ENCODE measurements at places on chromosomes 6 and 20. TPM values are rescaled to one million over a fixed set of nuclear protein-coding genes. Genes with fewer than 3 reads are reported as not detected.
A peak's percentile ranks its signal among the peaks of the same experiment; 100 is the strongest.

- no peak for DNase-seq
Measured at GRCh38 chr6:151110576-151110905, 129.2 kb upstream of the AKAP12 start.

DNA sequence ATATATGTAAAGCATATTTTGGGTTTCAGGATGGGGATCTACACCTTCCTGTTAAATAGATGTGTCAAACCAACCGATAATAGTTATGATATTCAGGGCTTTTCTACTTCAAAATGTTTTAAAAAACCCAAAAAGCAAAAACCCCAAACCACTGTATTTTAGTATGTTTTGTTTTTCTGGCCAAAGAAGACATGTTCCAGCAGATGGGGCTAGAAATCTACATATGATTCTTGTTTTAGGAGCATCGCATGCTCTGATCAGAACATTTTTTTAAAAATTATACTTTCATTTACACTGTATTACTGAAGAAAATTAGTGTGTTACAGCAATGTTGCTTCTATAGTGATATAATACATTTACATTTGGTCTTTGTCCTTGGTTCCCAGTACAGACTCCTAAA lies 11.0 kb downstream of the RMND1 start:
- DNase-seq, result no peak

DNA sequence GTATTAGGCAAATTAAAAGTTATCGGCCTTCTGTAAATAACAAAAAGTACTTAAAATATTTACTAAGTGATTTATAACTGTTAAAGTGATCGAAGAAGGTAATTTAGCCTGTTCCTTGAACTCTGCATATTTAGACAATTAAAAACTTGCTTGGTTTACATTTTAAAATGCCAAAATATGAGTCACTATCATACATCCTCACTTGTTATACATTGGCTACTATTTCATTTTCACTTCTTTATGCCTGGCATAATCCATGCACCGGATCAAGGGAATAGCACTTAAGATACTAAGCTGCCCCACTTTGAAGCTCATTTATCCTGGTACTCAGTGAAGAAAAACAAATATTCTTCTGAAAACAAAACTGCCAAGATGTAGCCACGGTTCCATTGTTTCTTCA lies 344.6 kb downstream of the UBE3D start:
- DNase-seq, result no peak

GRCh38 chr20:33490023-33490933 lies at the start of gene CBFA2T2:
Gene CBFA2T2 (plus strand): TSS chr20:33490096. CDS start chr20:33490268, 172 bp downstream.
- DNase-seq, result no peak

- DNase-seq, result no peak
Measured at GRCh38 chr6:2659882-2660281, 90.8 kb downstream of the MYLK4 start.

- no peak for DNase-seq
Measured at GRCh38 chr20:4021906-4022305, 6.5 kb upstream of the RNF24 start.

DNA sequence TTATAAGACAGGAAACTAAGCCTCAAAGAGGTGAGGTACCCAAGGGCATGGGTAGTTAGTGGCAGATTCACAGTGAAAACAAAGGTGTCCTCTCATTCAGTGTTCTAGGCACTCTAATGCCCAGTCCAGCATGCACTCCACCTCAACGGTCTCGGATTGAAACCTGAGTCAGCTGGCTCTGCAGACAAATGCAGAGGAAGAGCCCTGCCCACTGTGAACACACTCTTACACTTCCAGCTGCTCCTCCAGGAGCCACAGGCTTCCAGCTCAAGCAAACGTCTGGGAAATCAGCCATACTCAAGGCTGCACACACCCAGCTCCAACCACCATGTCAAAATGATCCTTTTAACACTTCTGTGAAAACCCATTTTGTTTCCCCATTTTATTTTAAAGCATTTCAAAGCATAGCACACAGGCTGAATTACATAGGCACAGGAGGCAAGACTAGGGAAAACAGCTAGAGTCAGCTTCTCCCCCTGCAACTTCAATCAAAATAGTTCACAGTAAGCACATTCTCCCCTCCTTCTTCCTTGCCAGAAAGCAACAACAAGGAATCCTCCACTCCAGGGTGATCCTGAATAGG lies 3.0 kb upstream of the IL17A start:
- DNase-seq, result no peak

DNA sequence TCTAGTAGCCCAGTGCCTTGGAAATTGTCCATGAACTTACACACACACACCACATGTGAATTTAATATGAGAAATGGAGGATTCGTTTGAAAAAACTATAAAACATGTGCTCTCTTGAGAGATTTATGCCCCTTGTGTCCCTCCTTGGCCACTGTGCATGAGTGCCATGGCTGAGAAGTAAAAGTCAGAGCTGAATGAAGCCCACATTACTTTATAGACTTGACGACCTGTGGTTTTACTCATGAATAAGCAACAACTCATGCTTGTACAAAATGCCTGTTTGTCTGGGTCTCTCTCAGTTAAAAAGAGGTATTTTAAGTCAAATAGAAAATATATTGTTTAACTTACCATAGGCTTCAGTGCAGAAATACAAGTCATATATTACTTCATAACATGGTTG lies 102.7 kb downstream of the KCNQ5 start:
- no peak for DNase-seq

GRCh38 chr6:167560673-167561569 lies 236.0 kb downstream of the TTLL2 start:
- DNase-seq, result no peak

- peak; percentile 37 for DNase-seq
Measured at GRCh38 chr6:109008537-109009235, 86.0 kb downstream of the SESN1 start.

- no peak for DNase-seq
Measured at GRCh38 chr6:107556082-107556481, 66.2 kb downstream of the SOBP start.

GRCh38 chr6:151805286-151805840 lies 2.1 kb upstream of the ESR1 start:
- DNase-seq, result no peak

GRCh38 chr6:122098201-122098678 lies 301.2 kb upstream of the HSF2 start:
- DNase-seq, result no peak

GRCh38 chr6:514396-514978 lies 122.9 kb downstream of the IRF4 start:
- no peak for DNase-seq

DNA sequence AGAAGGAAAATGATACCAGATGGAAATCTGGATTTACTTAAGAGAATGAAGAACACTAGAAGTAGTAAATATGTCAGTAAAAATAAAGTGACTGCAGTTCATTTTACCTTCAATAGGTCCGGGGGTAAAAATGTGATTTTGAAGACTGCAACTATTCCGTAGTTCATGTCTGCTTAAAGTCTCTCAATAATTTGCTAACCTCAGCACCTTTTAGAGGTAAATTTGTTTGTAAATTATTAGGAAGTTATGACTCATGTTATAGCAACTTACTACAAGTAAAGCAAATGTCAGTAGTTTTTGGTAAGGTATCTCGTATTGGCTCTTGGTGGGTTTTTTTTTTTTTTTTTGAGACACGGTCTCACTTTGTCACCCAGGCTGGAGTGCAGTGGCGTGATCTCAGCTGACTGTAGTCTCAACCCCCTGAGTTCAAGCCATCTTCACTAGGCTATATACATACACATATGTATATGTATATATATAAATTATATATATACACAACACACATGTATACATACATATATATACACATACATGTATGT lies 32.1 kb downstream of the BICRAL start:
- no peak for DNase-seq

DNA sequence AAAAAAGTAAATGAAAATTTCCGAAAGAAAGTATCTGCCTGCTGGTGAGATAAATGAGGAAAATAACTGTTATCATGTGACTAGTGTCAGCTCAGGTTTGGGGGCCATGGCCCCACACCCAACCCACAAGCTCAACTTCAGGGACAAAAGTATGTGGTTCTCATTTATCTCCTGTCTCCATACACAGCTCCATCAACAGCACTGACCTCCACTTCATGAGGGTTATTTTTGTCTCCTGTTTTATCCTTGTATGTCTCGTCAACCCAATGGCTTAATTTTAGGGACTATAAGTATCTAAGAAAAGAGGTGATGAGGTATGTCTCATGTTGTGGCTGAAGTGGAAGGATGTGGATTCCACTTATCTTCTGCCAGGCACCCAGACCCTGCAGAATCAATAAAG lies 271.6 kb upstream of the RIN2 start:
- no peak for DNase-seq

GRCh38 chr6:30743099-30744053 lies 889 bp upstream of the FLOT1 start:
- peak; percentile 17 for DNase-seq

DNA sequence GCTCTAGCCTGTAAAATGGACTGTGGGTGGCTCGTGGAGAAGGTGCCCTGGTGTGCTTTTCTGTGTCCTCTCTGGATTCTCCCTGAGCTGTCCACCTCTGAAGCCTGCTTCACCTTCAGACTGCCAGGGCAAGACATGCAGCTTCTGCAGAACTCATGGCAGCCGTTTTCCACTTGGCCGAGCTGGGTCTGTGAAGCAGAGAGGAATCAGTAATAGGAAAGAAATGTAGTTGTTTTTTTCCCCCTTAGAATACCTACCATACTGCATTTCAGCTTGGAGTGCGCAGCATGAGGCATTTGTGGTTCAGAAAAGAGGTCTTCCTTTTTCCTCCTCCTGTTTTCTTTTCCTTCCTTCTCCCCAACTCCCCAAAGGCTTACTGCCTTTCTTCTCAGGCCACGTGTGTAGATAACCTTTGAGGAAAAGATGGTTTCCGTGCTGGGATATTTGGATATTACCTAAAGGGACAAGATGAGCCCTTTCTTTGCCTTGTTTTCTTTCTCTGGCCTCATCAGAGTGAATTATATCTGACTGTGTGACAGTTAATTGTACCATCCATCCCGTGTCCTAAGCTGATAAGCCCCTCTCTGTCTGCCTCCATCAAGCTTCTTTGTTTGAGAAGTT lies 39.4 kb downstream of the RREB1 start:
- no peak for DNase-seq

- DNase-seq, result no peak
Measured at GRCh38 chr20:41512624-41513023, 105.6 kb downstream of the CHD6 start.

DNA sequence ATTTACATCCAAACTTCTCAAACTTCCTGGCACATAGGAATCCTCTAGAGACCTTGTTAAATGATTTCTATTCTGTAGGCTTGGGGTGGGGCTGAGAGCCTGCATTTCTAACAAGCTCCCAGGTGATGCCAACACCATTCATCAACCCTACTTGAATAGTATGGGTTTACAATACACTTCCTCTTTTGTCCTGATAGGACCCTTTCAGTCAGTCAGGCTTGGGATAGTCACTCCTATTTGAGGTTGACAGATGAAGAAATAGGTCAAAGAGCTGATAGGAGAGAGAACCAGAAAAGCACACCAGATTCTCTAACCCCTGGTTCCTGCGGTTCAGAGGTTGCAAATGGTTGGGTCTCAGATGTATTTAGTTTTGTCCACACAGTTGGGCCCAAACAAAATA lies 273.4 kb downstream of the TSHZ2 start:
- DNase-seq, result no peak

GRCh38 chr6:137761072-137761471 lies 106.0 kb upstream of the TNFAIP3 start:
- no peak for DNase-seq

- DNase-seq, result no peak
Measured at GRCh38 chr6:113019176-113019575, 672.0 kb downstream of the RFPL4B start.

DNA sequence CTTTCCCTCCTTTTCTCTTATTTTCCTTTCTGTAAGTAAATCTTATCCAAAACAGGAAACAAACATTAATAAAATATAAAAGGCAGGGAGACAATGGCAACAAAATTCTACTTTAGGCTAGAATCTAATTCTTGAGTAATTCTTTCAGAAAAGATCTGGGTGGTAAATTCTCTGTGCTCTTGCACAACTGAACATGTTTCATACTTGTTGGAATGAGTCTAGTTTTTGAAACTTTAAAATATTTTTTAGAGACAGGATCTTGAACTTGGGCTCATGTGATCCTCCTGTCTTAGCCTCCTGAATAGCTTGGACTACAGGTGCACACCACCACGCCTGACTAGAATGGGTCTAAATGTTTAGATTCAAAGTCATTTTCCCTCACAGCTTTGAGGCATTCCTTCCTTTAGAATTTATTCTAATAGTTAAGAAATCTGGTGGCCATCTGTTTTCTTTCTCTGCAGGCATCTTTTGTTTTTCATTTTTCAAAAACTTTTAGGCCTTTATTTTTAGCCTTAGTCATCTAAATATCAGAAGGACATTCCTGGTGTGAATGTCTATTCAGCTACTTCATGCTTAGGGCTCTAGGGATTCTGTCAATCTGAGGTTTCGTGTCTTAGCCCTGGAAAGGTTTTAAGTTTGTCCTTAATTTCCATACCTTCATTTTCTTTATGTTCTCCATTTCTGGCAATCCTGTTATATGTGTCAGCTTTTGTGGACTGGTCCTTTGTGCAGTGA lies 76.5 kb downstream of the CDKAL1 start:
- no peak for DNase-seq

DNA sequence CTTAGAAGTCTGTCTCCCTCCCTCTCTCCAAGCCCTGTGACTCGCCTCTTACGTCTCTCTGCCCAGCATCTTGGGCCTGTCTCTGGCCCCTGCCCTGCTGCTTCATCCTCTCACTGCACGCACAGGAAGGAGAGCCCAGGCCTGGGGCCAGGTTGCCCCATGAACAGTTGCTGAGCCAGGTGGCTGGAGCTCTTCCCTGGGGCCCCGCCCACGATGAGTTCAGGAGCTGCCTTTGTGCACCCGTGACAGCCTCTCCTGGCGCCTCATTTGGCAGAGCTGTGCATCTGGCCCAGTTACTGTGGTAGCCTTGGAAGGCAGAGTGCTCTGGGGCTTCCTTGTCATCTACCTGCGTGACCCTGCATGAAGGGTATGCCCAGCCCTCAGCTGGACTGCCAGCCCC lies 44.5 kb downstream of the SLC52A3 start:
- DNase-seq, result no peak

DNA sequence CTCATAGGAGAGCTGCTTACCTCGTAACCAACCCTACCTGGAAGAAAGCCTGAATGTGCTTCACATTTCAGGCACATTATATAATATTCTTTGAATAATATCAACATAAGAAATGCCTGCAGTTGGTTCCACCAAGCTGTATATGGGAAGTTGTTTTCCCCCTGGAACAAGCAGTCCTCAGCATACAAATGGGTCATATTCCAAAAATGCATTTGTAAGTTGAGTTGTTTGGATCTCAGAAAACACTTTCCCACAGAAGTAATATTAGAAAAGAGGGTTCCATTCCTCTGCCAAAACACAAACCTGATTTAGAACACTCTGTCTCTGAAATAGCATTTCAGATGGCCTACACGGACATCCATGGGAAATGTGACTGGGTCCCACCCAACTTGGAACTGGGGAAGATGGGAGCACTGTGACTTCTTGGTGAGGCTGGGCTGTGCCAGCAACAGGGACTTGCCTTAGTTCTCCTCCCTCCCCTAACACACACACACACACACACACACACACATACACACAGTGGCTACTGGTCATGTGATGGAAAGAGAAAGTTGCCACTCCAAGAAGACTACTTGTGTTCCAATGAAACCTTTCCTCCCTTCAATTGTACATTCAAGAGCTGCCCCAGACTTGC lies 11.4 kb upstream of the RCAN2 start:
- no peak for DNase-seq

The PLA2G7 gene
- total RNA-seq, result not detected

The SLC52A3 gene
- not detected for total RNA-seq

The ME1 gene
- 0.24 TPM for total RNA-seq

The NHLRC1 gene
- total RNA-seq, result 0.61 TPM

The TBX18 gene
- total RNA-seq, result not detected

The NMBR gene
- not detected for total RNA-seq

The SLC22A16 gene
- 2.1 TPM for total RNA-seq

The JPH2 gene
- total RNA-seq, result 0.07 TPM

The GSTA3 gene
- total RNA-seq, result not detected

The ZC3H12D gene
- 28.1 TPM for total RNA-seq

Measured in naive thymus-derived CD4-positive, alpha-beta T cell (primary cell).